ENCODE measurements at places on chromosomes 4 and X. TPM values are rescaled to one million over a fixed set of nuclear protein-coding genes. Genes with fewer than 3 reads are reported as not detected.

Gene SOD3
- total RNA-seq = not detected

Gene SCD5
- total RNA-seq = 31.9 TPM

Gene GRIA3
- 9.7 TPM for total RNA-seq

Gene CHRDL1
- total RNA-seq = 38.2 TPM

Gene GPR143
- not detected for total RNA-seq

Gene FGFR3
- total RNA-seq = 11.3 TPM

Gene ELOVL6
- 60.1 TPM for total RNA-seq

Gene PPP4R3C
- not detected for total RNA-seq

Gene TMEM185A
- 34.6 TPM for total RNA-seq

Gene C1QTNF7
- total RNA-seq = not detected

Gene DCAF12L1
- 0.12 TPM for total RNA-seq

Gene SSX2B
- not detected for total RNA-seq

Gene PAGE3
- total RNA-seq = not detected

Gene MAGEA2B
- total RNA-seq = 10.6 TPM

Gene KDR
- 2.0 TPM for total RNA-seq

Gene RASSF6
- total RNA-seq = not detected

Gene DUX4
- total RNA-seq = 1.2 TPM

Gene COX7B
- total RNA-seq = 188 TPM

Gene FHDC1
- total RNA-seq = 42.0 TPM

Gene ASB12
- total RNA-seq = 0.32 TPM

Gene RS1
- total RNA-seq = not detected

Gene SLC9B1
- total RNA-seq = 3.1 TPM

Gene IRS4
- total RNA-seq = not detected

Gene PRDM5
- total RNA-seq = 16.6 TPM

Gene USP17L20
- not detected for total RNA-seq

Gene ZNF157
- 2.9 TPM for total RNA-seq

Gene LONRF3
- total RNA-seq = 0.29 TPM

Gene MAGEB2
- not detected for total RNA-seq

Gene JAKMIP1
- total RNA-seq = 2.4 TPM

Gene SPANXA1
- not detected for total RNA-seq

Gene MYL5
- 13.6 TPM for total RNA-seq

Gene NALF2
- total RNA-seq = 9.8 TPM

Gene LRAT
- total RNA-seq = 0.20 TPM

Gene ATP1B4
- not detected for total RNA-seq

Gene ZNF732
- total RNA-seq = 1.3 TPM

Gene MAGEA4
- total RNA-seq = not detected

Gene CCDC120
- total RNA-seq = 17.6 TPM

Gene CENPVL2
- total RNA-seq = not detected

Gene CHRNA9
- total RNA-seq = not detected

Gene CXCL1
- total RNA-seq = not detected

Gene CSN1S1
- total RNA-seq = not detected

Gene MAGEA10
- not detected for total RNA-seq

Gene SPINK2
- total RNA-seq = not detected

Gene CD99
- total RNA-seq = 31.2 TPM

Gene PSAPL1
- not detected for total RNA-seq

Gene CNGA2
- not detected for total RNA-seq

Gene ZCCHC18
- total RNA-seq = 12.1 TPM

Gene KLHL4
- 39.9 TPM for total RNA-seq

Gene PDGFRA
- total RNA-seq = 14.1 TPM

Gene FRMPD3
- 24.9 TPM for total RNA-seq

Gene L1CAM
- total RNA-seq = 925 TPM

Gene ZGRF1
- total RNA-seq = 18.5 TPM

Gene DCLK2
- 36.8 TPM for total RNA-seq

Gene PHOX2B
- 101 TPM for total RNA-seq

Gene RPA4
- total RNA-seq = not detected

Gene SHROOM2
- total RNA-seq = 3.1 TPM

Gene FAM184B
- total RNA-seq = not detected

Gene ZNF630
- 2.8 TPM for total RNA-seq

Data from glutamatergic neuron (in vitro differentiated cells).